ENCODE measurements at places on chromosomes 3 and 15.

DNA sequence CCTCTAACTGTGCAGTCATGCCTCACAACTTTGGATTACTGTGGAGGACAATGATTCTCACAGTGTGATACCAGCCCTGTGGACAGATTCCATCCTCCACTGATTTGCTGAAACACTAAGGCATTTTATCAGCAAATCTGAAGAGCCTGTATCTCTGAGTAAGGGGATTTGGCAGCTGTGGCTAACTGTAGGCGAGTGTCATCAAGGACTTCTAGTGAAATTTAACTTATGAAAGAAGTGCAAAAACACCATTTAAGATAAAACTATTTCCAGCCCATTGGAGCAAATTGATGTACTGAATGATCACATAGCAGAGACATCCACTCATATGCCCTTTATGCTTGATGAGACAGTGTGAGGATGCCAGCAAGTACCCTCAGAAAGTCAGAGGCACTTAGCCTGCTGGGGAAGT is 13.9 kb upstream of the TMPRSS7 start:
- DNase-seq: no peak

- no peak for DNase-seq
Observed at GRCh38 chr3:152094406-152094805, 174.3 kb upstream of the MBNL1 start.

DNA sequence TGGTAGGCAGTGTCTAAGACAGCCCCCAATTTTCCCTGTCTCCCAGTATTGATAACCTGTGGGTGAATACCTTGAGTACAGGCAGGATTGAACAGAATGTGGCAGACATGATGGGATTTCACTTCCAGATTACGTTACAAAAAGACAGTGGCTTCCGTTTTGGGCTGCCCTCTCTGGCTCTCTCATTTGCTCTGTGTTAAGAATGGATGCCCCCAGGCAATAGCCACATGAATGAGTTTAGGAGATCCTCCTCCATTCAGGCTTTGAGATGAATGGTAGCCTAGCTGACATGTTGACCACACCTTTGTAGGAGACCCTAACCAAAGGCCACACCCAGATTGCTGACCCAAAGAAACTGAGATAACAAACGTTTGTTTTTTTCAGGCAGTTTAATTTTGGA is 34.3 kb downstream of the UBXN7 start:
- DNase-seq: no peak

DNA sequence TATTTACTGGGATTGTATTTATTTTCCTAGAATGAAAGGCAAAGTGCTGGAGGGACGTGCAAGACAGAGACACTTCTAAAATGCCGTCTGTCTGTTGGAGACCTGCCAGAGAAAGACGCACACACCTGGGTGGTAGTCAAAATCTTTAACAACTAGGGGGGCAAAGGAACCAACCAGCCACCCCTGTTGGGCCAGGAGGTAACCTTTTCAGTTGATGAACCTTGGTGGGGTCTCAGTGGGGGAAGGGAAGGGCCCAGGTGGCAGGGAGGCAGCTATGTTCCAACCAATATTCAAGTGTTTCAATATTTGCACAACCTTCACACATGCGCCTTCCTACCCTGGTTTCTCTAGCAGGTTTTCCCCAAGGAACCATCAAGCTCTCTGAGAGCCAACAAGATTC is 99.0 kb downstream of the MEGF11 start:
- DNase-seq: no peak

Data from Kasumi-1 (cell line).